ENCODE measurements at places on chromosomes 5 and 9. TPM values are rescaled to one million over a fixed set of nuclear protein-coding genes. Genes with fewer than 3 reads are reported as not detected.

- DNase-seq: no peak
These were observed 32.0 kb upstream of the SPTLC1 start for GRCh38 chr9:92147030-92147851.

DNA sequence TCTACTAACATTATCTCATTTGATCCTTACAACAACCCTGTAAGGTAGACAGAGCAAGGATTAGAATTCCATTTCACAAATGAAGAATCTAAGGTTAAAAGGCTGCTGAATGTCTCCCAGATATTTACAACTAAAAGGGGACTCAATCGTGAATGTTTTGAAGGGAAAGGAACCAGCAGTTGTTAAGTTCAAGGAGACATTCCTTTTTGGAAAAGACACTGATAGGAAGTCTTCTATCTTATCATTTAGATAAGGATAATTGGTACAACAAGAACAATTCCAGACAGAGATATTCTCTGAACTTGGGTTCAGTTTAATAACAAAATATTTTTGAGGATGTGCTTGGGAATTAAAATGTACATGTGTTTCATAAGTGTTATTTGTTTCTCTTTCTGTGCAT, 37.5 kb upstream of the CER1 start:
- no peak for DNase-seq

- DNase-seq: no peak
These were observed 10.8 kb upstream of the FER start for GRCh38 chr5:108736855-108737254.

- DNase-seq: no peak
These were observed 99.1 kb downstream of the ADAMTS6 start for GRCh38 chr5:65382582-65382981.

GRCh38 chr5:9644630-9645029, 14.5 kb upstream of the TAS2R1 start:
- no peak for DNase-seq

GRCh38 chr5:141973871-141974595, 5.1 kb downstream of the RNF14 start:
- DNase-seq: no peak

- DNase-seq: no peak
These were observed 6.7 kb upstream of the CAST start for GRCh38 chr5:96655506-96655905.

DNA sequence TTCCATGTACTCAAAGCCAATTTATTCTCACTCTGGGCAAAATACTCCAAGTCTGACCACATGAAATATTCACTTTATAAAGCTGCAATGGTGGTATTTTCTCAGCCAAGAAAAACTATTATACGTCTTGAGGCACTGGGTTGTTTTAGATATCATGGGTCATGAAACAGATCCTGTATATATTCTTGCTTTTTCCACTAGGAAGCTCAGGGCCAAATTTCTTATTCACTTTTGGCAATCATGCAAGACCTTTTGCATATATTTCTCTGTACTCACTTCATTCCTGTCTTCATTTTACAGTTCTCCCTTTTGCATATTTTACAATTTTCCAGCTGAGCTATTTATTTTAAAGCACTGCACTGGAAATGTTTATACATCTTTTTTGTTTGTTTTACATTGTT, 49.8 kb downstream of the GABBR2 start:
- no peak for DNase-seq

- peak; percentile 88 for DNase-seq
These were observed at the start of gene RALGDS for GRCh38 chr9:133121198-133121914. Gene RALGDS (minus strand): TSS chr9:133121240. CDS start chr9:133121154, 86 bp downstream.

OSMR gene
- total RNA-seq: not detected

SLC1A3 gene
- total RNA-seq: 0.35 TPM

TGFBI gene
- total RNA-seq: 8.8 TPM

TMEM215 gene
- not detected for total RNA-seq
